ENCODE measurements at places on chromosomes 12 and 14. TPM values are rescaled to one million over a fixed set of nuclear protein-coding genes. Genes with fewer than 3 reads are reported as not detected.

DNA sequence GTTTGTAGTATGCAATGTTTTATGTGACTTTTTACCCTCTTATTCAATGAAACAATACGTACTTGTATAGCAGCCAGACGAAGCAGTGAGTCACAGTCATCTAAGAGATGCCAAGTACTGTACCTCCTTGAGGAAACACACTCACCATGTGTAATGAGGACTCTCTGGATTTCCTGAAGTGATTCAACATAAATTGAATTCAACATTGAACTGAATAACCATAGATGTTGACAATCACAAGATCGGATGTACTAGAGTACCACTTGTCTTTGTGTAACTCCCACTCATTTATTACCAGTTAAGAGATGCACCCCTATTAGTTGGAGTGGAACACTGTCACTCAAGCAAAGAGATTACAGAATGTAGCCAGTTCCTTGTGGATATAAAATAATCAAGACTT, 175.2 kb upstream of the HMGA2 start:
- ATAC-seq, result no peak

GRCh38 chr12:9717070-9717925, 15.6 kb downstream of the CLECL1 start:
- no peak for ATAC-seq

GRCh38 chr12:65816086-65816485, 8.2 kb upstream of the HMGA2 start:
- ATAC-seq, result no peak

DNA sequence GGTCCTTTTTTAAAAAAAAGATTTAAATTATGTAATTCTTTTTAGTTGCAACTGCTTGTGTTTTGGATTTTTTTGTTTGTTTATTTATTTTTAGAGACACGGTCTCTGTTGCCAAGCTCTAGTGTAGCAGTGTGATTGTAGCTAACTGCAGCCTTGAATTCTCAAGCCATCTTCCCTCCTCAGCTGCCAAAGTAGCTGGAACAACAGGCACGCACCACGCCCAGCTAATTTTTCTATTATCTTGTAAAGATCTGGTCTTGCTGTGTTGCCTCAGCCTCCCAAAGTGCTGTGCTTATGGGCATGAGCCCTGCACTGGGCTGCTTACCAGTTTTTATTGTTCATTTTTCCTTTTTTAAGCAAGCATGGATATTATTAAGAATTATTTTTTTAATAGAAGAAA, 10.6 kb upstream of the ART4 start:
- no peak for ATAC-seq

DNA sequence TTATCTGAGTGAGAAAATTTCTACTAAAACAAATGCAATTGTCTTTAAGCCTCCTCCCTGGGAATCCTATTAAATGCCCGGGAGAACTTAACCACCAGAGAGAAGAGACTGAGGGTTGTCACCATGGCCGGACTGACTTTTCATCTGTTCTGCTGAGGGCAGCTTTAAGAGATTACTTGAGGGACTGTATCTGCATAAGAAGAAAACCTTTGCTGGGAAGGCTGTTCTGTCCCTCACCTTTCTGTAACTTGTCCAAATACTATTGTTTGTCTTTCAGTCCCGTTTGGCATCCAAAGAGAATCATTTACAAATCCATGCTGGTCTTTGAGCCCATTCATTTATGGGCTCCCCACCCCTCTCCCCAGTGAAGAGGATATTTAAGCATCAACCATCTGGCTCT, 306.3 kb upstream of the FLRT2 start:
- ATAC-seq, result no peak

DNA sequence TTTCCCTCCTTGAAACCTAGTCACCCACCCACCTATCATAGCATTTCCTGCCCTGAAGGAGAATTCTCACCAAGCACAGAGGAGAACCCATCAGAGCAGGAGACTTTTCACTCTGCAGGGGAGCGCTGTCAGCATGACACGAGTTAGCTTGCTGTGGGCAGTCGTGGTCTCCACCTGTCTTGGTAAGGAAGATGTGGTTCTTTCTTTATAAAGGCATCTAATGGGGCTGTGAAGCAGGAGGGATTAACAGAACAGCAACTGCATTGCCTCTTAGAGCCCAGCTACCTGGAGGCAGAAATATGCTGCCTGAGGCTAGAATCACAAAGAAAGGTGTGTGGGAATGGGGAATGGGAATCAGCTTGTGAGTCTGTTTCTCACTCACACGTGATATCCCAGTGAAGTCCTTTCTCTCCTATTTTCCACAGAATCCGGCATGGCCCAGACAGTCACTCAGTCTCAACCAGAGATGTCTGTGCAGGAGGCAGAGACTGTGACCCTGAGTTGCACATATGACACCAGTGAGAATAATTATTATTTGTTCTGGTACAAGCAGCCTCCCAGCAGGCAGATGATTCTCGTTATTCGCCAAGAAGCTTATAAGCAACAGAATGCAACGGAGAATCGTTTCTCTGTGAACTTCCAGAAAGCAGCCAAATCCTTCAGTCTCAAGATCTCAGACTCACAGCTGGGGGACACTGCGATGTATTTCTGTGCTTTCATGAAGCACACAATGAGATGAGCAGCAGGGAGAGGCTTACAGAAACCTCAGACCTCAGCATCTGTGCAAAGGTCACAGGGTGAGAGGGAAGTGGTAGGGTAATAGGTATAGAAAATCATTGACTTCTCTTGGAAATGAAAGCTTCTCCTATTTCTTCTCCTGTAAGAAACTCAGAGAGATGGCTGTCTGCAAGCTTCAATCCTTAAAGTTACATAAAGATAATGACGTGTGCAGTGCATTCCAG, 316.9 kb downstream of the DAD1 start:
- ATAC-seq, result no peak

GRCh38 chr12:23556661-23557060, 392.8 kb downstream of the SOX5 start:
- no peak for ATAC-seq

GRCh38 chr14:90567991-90568390, 171.2 kb downstream of the CALM1 start:
- ATAC-seq, result no peak

DNA sequence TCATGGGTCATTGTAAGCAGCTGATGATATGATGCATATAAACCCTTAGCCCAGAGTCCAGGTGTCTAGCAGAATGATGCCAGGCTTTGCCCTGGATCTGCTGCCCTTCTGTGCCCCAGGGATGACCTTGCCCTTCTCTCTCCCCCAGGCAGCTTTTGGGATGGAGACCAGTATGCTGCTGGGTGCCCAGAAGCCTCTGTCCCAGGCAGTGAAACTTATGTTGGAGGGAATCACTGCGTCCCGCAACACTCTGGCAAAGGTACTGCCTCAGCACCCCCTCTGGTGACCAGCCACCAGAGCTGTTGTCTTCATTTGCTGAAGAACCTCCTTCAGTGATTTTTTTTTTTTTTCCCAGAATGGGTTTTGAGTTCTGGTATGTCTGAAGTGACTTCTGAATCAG, 23.3 kb downstream of the CYP46A1 start:
- no peak for ATAC-seq

DNA sequence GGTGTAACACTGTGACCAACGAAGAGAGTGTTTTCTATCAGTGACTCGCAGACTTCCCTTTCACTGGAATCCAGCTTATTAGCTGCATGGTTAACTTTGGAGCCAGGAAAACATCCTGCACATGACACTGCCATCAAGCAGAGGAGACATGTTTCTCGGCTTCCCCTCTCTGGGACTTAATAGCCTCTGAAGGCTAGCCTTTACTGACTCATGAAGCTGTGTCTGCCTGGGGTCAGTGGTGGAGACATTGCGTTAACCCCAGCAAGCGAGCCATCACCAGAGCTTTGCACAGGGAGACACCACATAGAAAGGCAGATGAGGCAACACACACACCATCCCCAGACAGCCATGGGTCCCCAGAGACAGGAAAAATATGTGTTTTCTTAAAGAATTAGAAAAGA, 126.9 kb upstream of the PRICKLE1 start:
- ATAC-seq, result no peak

DNA sequence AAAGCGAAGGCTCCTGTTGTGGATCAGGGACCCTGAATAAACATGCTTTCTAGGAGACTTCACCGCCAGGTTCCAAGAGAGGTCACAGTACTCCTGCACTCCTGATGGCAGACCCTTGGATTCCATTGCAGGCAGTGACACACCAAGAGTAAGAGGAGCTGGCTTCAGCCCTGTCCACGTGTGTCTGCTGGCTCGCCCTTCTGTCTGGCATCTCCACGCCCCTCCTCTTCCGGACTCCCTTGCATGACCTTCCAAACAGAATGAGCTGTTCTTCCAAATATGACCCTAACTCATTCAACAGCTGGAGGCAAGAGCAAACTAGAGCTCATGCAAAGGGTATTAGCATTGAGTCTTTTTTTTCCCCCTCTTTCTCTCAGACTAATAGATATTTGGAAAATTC, 233.0 kb upstream of the PLEKHG7 start:
- ATAC-seq, result no peak

- ATAC-seq, result no peak
Measured at GRCh38 chr14:56342494-56342942, 224.3 kb downstream of the PELI2 start.

DNA sequence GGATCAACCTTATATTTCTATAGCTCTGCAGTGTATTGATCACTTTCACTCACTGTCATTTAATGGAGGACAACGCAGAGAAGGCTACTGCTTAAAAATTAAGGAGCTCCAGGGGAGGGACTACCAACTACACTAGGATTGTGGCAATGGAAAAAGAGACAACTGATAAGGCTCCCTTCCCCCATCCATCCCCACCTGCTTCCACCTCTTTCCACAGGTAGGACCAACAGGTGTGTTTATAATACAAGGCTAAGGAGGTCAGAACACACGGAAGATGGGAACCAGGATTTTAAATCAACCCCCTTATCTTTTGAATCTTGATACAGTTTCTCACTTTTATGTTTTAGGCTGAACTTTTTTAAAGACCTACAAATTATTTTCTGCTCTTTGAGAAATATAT, 90.8 kb downstream of the STAB2 start:
- no peak for ATAC-seq

The PTPRB gene
- total RNA-seq, result not detected

The CD4 gene
- 261 TPM for total RNA-seq

The REM2 gene
- total RNA-seq, result 0.56 TPM

The KRT73 gene
- not detected for total RNA-seq

The DPF3 gene
- total RNA-seq, result 0.13 TPM

The MAPKAPK5 gene
- 42.7 TPM for total RNA-seq

The LRP1-AS gene
- not detected for total RNA-seq

The EPYC gene
- not detected for total RNA-seq

The OAS1 gene
- total RNA-seq, result 15.6 TPM

The RNASE3 gene
- not detected for total RNA-seq

The COX8C gene
- not detected for total RNA-seq
